ENCODE measurements at places on chromosomes 12 and 14.

DNA sequence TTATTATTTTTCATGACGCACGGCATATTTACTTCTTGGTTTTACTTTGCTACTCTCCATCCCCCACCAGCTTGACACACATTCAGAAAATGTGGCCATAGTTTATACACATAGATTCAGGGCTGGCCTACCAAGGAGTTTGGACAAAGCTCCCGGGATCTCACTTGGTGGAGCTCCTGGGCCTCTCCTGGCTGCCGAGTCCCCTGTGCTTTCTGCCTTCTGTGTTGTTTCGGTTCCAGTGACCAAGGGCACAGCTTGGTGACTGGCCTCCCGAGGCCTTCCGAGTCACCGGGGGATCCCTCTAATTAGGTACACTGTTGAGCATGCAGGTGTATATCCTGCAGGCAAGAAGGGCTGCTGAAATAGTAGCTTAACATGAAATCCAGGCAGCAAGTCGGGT is 63.5 kb downstream of the RGS6 start:
- no peak for DNase-seq

- no peak for DNase-seq
These were observed 24.4 kb downstream of the DHRS2 start for GRCh38 chr14:23660290-23661226.

DNA sequence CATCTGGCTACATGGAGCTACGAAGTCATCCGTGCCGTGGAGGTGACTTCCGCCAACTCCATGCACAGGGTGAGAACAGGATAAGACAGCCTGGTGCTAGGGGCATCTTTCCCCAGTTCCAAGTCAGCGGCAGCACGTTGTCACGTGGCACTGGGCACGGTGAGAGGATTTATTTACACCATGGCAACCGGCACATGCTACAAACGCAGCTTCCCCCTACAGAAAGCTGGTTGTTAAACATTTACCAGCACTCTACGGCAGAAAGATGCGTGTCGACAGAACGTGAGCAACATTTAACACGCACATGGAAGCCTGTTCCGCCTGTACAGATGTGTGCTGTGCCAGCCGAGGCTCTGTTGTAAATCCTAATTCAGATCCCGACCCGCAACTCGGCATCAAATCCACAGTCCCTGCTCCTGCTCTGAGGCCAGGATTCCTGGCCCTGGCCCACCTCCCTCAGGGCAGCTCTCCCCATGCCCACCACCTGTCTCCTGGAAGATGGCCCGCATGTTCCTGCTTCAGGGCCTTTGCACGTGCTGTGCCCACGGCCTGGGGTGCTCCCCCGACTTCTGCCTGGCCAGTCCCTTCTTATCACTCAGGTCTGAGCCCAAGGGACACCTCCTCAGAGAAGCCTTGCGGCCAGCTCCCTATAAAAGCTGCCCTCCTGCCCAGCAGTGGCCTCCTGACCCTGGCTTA is 114.1 kb downstream of the RFLNA start:
- no peak for DNase-seq

DNA sequence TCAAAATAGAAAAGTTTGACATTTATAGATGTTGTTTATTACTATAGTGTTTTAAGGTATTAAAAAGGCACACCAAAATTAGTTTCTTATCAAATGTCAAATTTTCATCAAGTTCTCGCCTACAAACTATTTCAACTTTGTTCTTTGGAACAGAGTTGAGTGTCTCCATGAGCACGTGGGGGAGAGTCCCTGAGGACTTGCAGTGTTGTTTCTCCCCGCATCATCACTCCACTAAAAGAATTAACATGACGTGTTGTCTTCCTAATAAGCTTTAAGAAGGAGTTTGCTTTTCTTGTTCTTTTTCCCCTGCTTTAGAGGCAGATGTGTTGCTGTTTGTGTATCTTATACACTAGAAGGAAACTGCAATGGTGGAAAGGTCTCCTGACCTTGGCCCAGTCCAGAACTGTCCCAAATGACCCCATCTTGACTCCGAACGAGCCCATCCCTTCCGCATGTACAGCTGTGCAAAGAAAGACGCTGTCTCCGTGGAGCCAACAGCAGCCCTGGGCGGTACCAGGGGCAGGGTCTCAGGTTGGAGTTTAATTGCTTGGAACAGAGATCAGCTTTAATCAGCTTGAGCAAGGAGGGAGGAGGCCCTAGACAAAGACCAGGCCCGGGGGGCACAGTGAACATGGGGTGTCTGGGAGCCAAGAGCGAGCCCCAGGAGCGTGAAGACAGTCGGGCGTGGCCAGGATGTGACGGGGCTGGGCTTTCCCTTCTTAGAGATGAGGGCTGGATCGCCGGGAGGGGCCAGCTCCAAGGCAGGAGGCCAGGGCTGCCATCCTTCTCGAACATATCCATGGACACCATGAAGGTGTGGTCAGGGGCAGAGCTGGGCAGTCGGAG is 215.4 kb upstream of the RTL1 start:
- DNase-seq, result no peak

All from activated CD4-positive, alpha-beta T cell treated with anti-CD3 and anti-CD28 coated beads, Interleukin-2, amount 50 U/mL, for 4 hours (primary cell).